ENCODE measurements at places on chromosomes 5 and 9.
A peak's percentile ranks its signal among the peaks of the same experiment; 100 is the strongest.

GRCh38 chr5:134245101-134245604 is 19.3 kb upstream of the PPP2CA start:
- no peak for DNase-seq

DNA sequence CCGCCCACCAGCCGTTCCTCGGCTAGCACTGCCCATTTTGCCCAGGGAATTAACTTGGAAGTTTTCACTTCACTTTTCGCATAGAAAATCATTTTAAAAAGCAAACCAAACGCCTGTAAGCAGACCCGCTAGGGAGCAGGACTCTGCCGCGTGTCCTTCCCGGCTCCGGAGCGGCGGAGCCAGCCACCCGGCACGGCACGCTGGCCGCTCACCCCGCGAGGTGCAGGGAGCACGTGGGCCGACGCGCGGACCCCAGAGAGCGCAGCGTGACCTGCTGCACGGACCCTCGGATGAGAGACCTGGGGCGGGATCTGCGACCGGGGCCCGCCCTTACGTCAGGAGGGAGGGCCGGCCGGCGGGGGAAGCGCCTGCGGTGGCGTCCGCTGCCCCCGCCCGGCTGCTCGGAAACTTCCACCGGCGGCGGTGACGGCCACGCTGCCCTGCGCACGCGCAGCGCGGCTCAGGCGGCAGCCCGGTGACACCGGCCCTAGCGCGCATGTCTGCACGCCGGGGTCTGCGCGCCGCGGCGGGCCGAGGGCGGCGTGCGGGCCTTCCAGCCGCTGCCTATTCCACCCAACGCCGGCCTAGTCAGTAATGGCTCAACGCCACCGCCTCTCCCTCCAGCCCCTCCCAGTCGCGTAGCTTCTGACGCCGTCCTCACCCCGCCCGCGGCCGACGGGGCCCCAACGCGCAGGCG is 507 bp upstream of the TENT4A start:
- peak; percentile 91 for DNase-seq

DNA sequence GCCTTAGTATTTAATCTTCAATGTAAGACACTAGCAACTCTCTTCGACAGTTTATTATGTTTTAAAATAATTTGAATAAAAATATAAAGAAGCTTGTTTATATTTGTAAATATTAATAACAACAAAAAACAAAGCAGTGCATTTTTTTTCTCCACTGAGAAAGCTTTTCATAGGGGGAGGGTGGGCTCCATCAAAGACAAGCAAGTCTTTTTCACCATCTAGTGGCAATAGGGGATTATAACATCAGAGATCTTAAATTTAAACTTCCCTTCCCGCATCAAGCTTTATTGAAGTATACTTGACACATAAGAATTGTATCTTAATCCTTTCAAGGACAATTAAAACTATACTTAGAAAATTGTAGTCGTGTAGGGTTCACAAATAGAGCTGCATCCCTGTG is 9.3 kb upstream of the OR13F1 start:
- no peak for DNase-seq

GRCh38 chr5:72619251-72619650 is 112.0 kb upstream of the ZNF366 start:
- DNase-seq: no peak

GRCh38 chr5:90878081-90878480 is 319.5 kb downstream of the ADGRV1 start:
- DNase-seq: no peak

DNA sequence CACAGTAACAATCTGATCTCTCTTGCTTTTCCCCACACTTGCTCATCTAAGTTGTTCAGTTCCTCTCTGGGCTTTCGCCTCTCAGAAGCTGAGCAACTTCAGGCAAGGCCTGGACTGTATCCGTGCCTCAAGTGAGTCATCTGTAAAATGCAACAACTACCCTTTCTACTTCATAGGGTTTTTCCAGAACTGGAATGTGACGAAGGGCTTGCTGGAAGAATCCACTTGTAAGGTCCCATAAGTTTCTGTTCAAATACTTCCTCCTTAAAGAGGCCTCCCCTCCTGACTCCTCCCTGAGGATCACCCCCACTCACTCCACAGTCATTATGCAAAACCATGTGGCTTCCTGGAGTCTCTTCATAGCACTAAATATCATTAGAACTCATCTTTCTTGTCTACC is 17.5 kb upstream of the INSYN2B start:
- DNase-seq: no peak

DNA sequence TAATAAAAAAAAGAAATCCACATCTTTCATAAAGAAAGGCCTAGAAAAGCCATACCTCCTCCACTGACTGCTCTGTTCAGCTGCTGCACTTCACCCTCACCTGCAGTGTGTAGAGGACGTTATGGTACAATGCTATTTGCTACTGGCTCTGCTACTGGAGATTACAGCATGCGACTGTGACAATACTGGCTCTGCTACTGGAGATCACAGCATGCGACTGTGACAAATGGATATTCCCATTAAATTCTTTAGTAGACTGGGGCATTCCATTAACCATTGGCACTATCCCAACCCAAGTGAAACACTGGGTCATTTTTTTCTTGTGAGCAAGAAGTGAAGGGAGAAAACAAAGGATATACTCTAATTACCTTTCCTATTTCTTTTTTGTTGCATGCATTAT is 1063.5 kb upstream of the DMAC1 start:
- no peak for DNase-seq

DNA sequence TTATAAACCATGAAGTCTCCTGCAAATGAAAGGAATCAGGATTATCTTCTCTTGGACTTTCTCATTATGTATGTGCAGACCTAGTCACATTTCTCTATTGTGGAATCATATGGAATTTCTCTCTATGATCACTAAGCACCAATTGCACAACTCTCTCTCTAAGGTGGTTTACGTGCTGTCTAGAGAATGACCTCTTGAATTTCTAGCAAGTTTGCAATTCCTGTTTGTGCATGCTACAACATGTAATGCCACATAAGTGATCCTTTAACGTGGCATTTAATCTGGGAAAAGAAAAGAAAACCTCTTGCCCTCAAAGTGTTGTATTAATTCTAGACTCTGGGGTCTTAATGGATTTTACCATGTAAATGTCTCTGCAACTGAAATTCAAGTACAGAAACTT is 5.0 kb upstream of the PPP2R2B start:
- no peak for DNase-seq

GRCh38 chr5:127046343-127047072 is 16.1 kb upstream of the MARCHF3 start:
- no peak for DNase-seq

GRCh38 chr5:178274781-178275537 is 42.4 kb upstream of the PHYKPL start:
- DNase-seq: no peak

DNA sequence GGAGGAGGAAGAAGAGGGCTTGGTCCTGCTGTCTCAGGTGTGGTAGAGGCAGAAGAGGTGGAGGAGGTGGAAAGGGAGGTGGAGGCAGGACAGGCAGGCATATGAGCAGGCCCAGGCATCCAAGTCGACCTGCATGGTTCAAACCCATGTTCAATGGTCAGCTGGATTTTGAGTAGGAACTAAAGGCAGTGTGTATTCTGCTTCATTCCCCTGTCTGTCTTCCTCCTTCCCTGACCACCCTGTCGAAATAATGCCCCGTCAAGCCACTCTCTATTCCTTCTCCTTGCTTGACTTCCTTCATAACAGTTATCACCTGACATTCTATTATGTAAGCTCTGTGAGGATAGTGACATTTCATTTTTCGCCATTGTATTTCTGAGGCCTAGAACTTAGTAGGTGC is 34.8 kb downstream of the ATP6V0E1 start:
- DNase-seq: no peak

DNA sequence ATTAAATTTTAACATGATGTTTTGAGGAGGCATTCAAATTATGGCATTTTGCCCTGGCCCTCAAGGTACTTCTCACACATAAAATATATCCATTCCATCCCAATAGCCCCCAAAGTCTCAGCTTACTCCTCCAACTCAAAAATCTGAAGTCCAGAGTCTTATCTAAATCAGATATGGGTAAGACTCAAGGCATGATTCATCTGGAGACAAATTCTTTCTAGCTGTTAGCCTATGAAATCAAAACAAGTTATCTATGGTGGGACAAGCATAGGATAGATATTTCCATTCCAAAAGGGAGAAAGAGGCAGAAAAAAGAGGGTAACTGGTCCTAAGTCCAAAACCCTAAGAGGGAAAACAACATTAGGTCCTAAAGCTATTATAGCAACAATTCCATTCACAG is 408.4 kb downstream of the ZNF608 start:
- DNase-seq: no peak

- DNase-seq: no peak
Observed at GRCh38 chr9:81431641-81432040, 257.7 kb downstream of the TLE1 start.

DNA sequence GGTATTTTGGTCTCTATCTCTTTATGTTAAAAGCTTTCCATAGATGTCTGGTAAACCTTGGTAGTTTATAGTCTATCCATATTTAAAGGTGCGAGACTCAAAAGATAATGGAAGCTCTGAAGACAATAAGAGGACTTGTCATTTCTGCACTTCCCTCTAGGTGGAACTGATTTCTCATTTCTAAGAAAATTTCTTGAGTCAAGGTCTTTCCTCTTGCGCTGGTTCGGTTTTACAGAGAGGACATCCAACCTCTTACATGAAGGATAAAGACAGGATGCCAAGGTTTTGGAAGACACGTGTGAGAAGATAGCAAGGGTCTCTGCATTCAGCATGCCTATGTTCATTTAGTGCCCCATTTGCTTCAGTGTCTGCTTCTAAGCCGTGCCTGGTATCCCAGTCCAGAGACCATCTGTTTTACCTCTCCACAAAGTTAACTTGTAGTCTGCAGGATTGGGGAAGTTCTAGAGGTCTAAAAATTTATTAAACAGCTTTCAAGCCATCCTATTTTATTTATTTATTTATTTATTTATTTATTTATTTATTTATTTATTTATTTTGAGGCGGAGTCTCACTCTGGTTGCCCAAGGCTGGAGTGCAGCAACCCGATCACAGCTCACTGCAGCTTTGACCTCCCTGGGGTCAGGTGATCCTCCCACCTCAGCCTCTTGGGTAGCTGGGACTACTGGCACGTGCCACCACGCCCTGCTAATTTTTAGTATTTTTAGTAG is 41.6 kb downstream of the KIAA1191 start:
- no peak for DNase-seq

GRCh38 chr9:129285382-129285781 is 107.3 kb upstream of the IER5L start:
- DNase-seq: no peak

DNA sequence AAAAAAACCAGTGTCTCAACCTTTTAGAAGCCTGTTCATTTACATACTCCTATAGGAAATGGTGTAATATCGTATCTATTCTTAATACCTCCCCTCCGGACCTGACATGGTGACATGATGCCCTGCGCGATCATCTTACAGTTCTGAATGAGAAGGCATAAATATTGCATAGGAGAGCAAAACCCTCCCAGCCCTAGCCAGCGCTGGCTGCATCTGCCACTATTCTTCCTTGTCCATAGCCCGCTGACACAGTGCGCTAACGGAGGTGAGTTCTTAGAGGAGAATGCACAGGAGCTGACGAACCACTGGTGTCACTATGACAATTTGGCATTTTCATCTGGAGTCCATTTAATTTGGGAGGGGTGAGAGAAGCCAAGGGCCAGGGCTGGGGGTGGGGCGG is 290.1 kb downstream of the EFNA5 start:
- no peak for DNase-seq

DNA sequence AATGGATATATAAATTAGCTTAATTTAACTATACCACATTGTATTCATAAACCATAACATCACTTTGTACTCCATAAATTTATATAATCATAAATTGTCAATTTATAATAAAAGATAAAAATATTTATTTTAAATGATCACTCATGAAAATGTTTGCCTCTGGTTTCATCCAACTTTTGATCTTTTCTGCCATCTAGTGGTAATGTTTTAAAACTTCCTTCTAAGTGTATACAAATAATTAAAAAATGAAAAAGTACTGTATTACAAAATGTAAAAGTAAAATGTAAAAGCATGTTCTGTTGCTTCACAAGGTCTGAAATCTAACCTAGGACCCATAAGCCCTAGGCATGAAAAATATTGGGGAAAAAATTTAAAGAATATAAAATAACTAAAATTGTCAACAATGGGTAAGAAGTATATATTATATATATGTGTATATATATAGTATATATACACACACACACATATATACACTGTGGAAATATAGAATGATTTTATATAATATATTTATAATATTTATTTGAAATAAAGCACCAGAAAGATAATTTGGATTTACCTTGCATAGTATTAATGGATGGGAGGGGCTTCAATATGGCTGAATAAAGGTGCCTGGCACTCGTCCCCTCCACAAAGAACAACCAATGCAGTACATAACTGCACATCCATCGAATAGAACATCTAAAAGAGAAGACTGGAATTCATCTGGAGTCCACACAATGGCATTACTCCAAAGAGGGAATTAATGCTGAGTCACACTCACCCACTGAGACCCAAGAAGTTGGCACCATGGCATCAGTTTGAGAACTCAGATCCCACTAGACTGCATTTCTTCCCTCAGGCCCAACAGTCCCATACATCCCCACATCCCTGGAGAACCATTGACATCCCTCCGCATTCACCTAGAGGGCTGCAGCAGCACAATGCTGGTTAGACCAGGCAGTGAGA is 32.5 kb downstream of the ANXA1 start:
- no peak for DNase-seq

DNA sequence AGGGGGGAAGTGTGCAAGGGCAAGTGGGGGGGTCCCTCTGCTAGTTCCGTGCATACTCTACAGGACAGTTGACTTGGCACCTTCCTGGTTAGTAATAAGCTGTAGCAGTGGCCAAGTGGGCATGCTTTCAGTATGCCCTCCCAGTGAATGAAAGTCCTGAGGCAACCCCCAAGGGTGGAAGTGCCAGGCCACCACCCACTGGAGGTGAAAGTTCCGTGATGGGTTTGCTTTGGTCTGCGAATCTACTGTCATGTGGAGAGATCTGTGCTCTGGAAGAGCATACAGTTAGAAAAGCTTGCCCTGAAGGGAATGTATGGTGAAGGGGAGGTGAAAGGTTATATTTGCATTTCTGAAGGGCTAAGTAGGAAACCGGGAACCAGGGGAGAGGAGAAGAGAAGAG is 10.3 kb downstream of the FXN start:
- no peak for DNase-seq

- no peak for DNase-seq
Observed at GRCh38 chr9:129278391-129279237, 100.6 kb upstream of the IER5L start.

DNA sequence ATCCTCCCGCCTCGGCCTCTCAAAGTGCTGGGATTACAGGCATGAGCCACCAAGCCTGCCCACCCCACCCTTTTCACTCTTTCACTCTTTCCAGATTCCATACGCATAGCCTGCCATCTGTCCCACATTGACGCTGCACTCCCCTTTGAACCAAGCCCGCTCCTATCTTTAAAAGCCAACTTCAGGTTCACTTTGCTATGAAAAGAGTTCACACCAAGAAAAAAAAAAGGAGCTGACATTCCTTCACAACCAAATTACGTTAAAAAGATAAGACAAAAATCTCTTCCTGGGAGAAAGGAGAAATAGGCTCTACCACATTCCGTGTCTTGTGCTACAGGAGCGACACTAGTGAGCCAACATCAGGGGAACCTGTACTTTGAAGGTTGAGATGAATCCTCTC is 41.5 kb downstream of the DMRT1 start:
- DNase-seq: no peak

- no peak for DNase-seq
Observed at GRCh38 chr5:170662966-170663365, 120.6 kb upstream of the GABRP start.
